ENCODE measurements at places on chromosomes 5 and 9. TPM values are rescaled to one million over a fixed set of nuclear protein-coding genes. Genes with fewer than 3 reads are reported as not detected.

- no peak overlapping the region for H3K4me3 ChIP-seq
- H3K27me3 ChIP-seq, result no peaks in the 10 kb centered on the region
- DNase-seq, result no peak
- peaks cover 10% of the 10 kb centered on the region for H3K36me3 ChIP-seq
Observed at GRCh38 chr5:125100951-125101350, 354.5 kb upstream of the ZNF608 start.

- H3K4me3 ChIP-seq, result no peak overlapping the region
- no peak overlapping the region for H3K27ac ChIP-seq
- H3K27me3 ChIP-seq, result no peaks in the 10 kb centered on the region
- peak; percentile 46 for DNase-seq
- no peaks in the 10 kb centered on the region for H3K36me3 ChIP-seq
Observed at GRCh38 chr5:154995679-154996078, 17.9 kb upstream of the KIF4B start.

GRCh38 chr5:117788596-117788995, 1199.8 kb downstream of the DTWD2 start:
- no peak for DNase-seq
- no peak overlapping the region for H3K27ac ChIP-seq
- H3K27me3 ChIP-seq, result no peaks in the 10 kb centered on the region
- peaks cover 20% of the 10 kb centered on the region for H3K4me1 ChIP-seq

GRCh38 chr9:37566716-37567115, 9.5 kb downstream of the FBXO10 start:
- H3K4me1 ChIP-seq, result peaks cover 16% of the 10 kb centered on the region
- no peak for DNase-seq
- no peak overlapping the region for H3K27ac ChIP-seq
- peaks cover 26% of the 10 kb centered on the region for H3K36me3 ChIP-seq

DNA sequence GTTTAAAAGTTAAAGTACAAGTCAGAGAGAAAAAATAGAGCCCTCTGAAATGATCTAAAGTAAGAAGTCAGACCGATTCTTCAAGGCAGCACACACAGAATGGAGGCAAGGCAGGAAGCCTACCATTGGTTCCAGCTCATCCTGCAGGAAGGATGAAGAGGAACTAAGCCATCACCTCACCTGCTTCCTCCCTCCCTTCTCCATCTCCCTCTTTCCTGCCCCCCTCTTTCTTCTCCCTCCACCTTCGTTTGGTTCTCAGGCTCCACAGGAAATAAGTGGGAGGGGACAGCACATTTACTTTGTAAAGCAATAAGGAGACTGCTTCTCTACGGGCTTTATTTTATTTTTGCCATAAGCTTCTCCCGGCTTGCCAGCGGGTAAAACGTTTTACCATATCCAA, 213.4 kb downstream of the TRIM32 start:
- no peak overlapping the region for H3K4me3 ChIP-seq
- no peak for DNase-seq
- no peak overlapping the region for H3K27ac ChIP-seq

DNA sequence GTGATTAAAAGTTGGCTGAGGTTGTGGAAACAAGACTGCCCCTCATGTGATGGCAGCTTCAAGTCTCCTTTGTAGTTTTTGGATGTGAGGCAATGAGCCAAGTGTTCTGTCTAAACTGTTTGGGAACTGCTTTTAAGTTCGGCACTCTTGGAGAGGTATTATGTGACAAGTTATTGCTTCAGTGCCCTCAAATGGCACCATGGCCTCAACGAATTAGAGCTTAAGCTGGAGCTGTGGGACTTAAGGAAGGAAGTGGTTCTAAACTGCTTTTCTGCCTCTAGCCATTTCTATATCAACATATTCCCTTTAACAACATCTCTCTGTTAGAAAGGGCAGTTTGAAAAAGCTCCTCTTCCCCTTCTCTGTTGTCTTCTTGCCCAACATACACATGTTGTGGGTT, 227.7 kb downstream of the RFK start:
- no peak overlapping the region for H3K4me3 ChIP-seq
- H3K36me3 ChIP-seq, result peaks cover 4% of the 10 kb centered on the region
- H3K27ac ChIP-seq, result no peak overlapping the region
- no peaks in the 10 kb centered on the region for H3K27me3 ChIP-seq
- no peak for DNase-seq
- peaks cover 21% of the 10 kb centered on the region for H3K4me1 ChIP-seq

GRCh38 chr5:31853398-31854135, 214.6 kb downstream of the PDZD2 start:
- H3K27ac ChIP-seq, result peak overlapping the region; percentile 98
- peak overlapping the region; percentile 95 for H3K4me3 ChIP-seq
- H3K27me3 ChIP-seq, result no peaks in the 10 kb centered on the region
- peaks cover 41% of the 10 kb centered on the region for H3K4me1 ChIP-seq

DNA sequence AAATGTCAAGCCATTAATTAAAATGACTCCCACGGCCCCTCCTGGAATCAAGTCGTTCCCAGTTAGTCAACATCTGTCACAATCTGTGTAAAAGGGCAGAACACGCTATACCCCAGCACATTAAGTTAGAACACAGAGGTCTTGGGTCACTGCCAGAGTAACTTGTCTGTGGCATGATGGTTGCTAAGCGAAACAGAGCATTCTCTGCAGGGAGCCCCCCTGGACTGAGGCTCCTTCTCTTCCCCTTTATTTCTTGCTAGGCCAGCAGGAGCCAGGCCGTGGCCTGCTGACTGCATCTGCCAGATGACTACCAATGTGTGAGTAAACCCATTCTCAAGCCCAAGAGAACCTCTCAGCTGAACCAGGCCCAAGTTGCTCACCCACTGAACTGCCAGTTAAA, 51.9 kb upstream of the ZBED3 start:
- no peak for DNase-seq
- H3K27me3 ChIP-seq, result no peaks in the 10 kb centered on the region
- H3K4me3 ChIP-seq, result no peak overlapping the region

DNA sequence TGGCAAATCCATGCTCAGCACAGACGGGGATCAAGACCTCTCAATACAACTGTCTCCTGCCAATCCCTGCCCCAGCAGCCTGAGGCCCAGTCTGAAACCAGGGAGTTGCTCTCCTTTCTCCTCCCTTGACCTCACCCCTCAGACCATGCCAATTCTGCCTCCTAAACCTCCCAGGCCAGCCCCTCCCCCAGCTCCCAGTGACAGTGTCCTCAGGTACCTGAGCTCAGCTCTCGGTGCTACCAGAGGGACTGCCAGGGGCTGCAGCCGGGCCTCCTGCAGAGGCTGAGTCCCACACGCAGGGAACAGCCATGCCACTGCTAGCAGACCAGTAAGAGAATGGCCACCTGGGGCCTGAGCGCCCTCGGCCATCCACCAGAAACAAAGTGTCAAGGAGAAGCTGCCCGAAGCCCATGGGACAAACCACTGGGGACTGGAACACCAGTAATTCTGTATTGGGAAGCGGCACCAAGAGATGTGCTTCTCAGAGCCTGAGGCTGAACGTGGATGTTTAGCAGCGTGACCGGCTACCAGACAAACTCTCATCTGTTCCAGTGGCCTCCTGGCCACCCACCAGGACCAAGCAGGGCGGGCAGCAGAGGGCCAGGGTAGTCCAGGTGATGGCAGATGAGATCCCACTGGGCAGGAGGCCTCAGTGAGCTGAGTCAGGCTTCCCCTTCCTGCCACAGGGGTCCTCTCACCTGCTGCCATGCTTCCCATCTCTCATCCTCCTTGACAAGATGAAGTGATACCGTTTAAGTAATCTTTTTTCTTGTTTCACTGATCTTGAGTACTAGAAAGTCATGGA, 557 bp upstream of the IL3 start:
- no peak for DNase-seq
- no peaks in the 10 kb centered on the region for H3K36me3 ChIP-seq
- no peak overlapping the region for H3K4me3 ChIP-seq
- H3K27me3 ChIP-seq, result no peaks in the 10 kb centered on the region
- no peak overlapping the region for H3K27ac ChIP-seq

DNA sequence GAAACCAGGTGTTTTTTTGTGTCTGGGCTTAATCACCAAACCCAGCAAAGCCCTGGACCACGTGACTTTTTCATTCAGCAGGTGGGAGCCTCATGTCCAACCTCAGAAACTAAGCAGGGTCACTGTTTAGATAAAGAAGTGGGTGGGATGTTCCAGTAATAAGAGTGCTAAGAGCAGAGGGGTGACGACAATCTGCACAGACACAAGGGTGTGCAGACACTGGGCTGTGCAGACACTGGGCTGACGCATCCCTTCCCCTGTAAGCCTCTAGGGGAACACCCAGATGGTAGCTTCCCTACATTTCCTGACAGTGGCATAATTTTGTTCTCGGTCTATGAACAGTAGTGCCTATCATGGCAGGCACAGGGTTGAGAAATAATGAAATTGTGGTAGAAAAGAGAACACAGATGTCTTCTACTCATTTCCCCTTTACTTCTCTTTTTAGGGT, 85.1 kb downstream of the SAXO1 start:
- H3K27ac ChIP-seq, result no peak overlapping the region
- peaks cover 11% of the 10 kb centered on the region for H3K4me1 ChIP-seq
- H3K4me3 ChIP-seq, result no peak overlapping the region
- H3K27me3 ChIP-seq, result no peaks in the 10 kb centered on the region
- no peak for DNase-seq
- no peaks in the 10 kb centered on the region for H3K36me3 ChIP-seq

GRCh38 chr9:12740845-12741244, 34.0 kb upstream of the LURAP1L start:
- no peak for DNase-seq
- no peaks in the 10 kb centered on the region for H3K27me3 ChIP-seq
- H3K36me3 ChIP-seq, result no peaks in the 10 kb centered on the region
- H3K4me3 ChIP-seq, result no peak overlapping the region

GRCh38 chr9:36161187-36161586, 8.0 kb upstream of the CCIN start:
- H3K4me3 ChIP-seq, result no peak overlapping the region
- peak overlapping the region; percentile 60 for H3K27ac ChIP-seq
- H3K27me3 ChIP-seq, result 0 out of 2 replicates have a peak, but pooled peaks cover 5% of the 10 kb centered on the region
- peaks cover 49% of the 10 kb centered on the region for H3K4me1 ChIP-seq
- peaks cover 13% of the 10 kb centered on the region for H3K36me3 ChIP-seq

DNA sequence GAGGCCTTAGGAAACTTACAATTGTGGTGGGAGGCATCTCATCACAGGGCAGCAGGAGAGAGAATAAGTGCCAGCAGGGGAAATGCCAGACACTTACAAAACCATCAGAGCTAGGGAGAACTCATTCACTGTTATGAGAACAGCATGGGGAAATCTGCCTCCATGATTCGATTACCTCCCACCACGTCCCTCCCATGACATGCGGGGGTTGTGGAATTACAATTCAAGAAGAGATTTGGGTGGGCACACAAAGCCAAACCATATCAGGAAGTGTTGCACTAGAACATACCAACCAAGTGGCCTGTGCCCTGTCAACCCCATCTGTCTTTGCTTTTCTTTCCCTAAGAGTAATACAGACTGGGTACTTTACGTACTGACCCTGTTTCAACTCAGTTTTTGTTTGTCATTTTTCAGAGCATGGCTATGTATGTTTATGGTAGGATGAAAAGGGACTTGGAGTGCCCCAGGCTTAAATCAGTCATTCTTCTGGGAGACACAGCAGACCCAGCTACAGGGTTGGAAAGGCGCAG, 58.3 kb upstream of the TGFBR1 start:
- 0 out of 2 replicates have a peak, but pooled peaks cover 3% of the 10 kb centered on the region for H3K27me3 ChIP-seq
- no peaks in the 10 kb centered on the region for H3K36me3 ChIP-seq
- H3K4me1 ChIP-seq, result 0 out of 2 replicates have a peak, but pooled peaks cover 9% of the 10 kb centered on the region
- no peak overlapping the region for H3K27ac ChIP-seq

- DNase-seq, result no peak
- no peaks in the 10 kb centered on the region for H3K36me3 ChIP-seq
- no peak overlapping the region for H3K4me3 ChIP-seq
- H3K4me1 ChIP-seq, result no peaks in the 10 kb centered on the region
- no peak overlapping the region for H3K27ac ChIP-seq
- H3K27me3 ChIP-seq, result peaks cover 7% of the 10 kb centered on the region
Observed at GRCh38 chr5:75756211-75756610, 39.0 kb upstream of the POC5 start.

- H3K36me3 ChIP-seq, result no peaks in the 10 kb centered on the region
- no peak overlapping the region for H3K27ac ChIP-seq
- no peak overlapping the region for H3K4me3 ChIP-seq
Observed at GRCh38 chr5:9363026-9363425, 182.8 kb downstream of the SEMA5A start.

DNA sequence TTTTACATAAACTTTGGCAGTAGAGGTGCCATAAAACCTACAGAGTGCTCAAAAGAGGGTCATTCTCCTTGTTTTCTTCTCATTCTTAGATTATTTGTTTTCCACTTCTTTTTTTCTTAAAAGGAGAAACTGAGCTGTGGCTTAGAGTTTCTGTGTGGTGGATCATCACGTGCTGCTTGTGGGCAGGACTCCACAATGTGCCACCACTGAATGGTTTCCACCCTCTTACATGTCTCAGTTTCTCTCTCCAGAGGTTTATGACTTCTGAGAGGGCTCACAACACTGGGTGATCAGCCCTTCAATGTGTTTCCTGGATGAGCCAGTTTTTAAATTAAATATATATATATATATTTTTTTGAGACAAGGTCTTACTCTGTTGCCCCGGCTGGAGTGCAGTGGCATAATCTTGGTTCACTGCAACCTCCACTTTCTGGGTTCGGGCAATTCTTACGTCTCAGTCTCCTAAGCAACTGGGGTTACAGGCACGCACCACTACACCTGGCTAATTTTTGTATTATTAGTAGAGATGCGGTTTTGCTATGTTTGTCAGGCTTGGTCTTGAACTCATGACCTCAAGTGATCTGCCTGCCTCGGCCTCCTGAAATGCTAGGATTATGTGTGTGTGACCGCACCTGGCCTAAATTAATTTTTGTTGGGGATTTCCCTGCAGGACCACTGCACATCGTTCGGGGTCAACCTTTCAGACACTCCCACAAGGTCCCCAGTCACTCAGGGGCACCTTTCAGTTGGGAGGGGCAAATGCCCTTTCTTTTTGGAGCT, 3.1 kb upstream of the UNC13B start:
- no peaks in the 10 kb centered on the region for H3K27me3 ChIP-seq
- H3K4me1 ChIP-seq, result peaks cover 31% of the 10 kb centered on the region
- 0 out of 2 replicates have a peak, but pooled peaks cover 2% of the 10 kb centered on the region for H3K36me3 ChIP-seq
- H3K27ac ChIP-seq, result peak overlapping the region; percentile 93
- no peak for DNase-seq
- H3K4me3 ChIP-seq, result no peak overlapping the region

- H3K4me3 ChIP-seq, result no peak overlapping the region
- no peaks in the 10 kb centered on the region for H3K27me3 ChIP-seq
- H3K36me3 ChIP-seq, result no peaks in the 10 kb centered on the region
- no peak for DNase-seq
- H3K4me1 ChIP-seq, result no peaks in the 10 kb centered on the region
- no peak overlapping the region for H3K27ac ChIP-seq
Observed at GRCh38 chr5:20055301-20055700, 67.3 kb upstream of the CDH18 start.

The ST6GALNAC6 gene
- 45.3 TPM for total RNA-seq

The BSPRY gene
- 6.4 TPM for total RNA-seq

The VCAN gene
- 276 TPM for total RNA-seq

The BRINP1 gene
- total RNA-seq, result 18.4 TPM

The SHISAL2B gene
- 11.1 TPM for total RNA-seq

The SPATA31E1 gene
- 0.05 TPM for total RNA-seq

The STC2 gene
- 38.5 TPM for total RNA-seq

The NEURL1B gene
- 9.8 TPM for total RNA-seq

The HBEGF gene
- total RNA-seq, result 4.0 TPM

The SEMA6A gene
- 406 TPM for total RNA-seq
